Karpas-422 (cell line): ENCODE measurements at places on chromosomes 3 and 15.

DNA sequence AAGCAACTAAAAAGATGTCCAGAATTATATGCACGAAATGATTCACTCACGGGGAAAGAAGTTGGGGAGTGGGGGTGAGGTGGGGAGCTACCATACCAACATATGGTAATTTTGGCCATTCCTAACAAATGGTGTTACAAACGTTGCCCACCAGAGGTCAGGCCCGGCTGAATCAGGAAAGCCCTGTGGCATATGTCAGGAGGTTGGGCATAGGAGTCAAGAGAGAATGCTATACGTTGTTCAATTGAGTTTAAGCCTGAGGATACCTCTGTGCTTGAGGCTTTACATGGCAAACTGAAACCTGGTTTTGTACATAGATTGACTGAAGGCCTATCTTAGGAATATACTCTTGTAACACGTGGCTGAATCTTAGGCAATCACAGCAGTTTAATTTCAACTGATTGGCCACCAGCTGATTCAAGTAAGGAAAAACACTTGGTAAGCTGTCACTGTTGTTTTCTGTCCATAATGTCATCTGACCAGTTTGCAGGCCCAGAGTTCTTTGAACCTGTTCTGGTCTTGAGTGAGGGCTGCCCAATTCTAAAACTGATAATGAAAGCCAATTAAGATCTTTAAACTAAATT lies 23.4 kb upstream of the SLC2A2 start:
- peak; percentile 73 for DNase-seq
- no peak overlapping the region for H3K4me3 ChIP-seq
- H3K27ac ChIP-seq = no peak overlapping the region
- no peaks in the 10 kb centered on the region for H3K27me3 ChIP-seq
- no peaks in the 10 kb centered on the region for H3K36me3 ChIP-seq

DNA sequence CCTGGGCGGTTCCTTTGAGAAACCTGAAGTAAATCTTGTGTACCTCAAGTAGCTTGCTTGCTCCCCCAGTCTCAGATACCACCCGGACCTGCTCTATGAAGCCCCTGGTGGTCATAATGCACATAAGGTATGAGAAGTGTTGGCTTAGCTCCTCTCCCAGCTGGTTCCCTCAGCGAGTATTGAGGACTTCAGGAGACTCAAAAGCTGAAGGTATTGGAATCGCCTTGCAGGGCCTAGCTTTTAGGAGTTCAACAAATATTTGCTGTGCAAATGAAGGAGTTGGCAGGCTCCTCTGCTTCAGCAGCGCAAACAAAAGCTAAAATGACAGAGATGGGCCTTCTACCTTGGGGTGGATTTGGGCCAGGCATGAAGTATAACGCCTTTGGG lies 1.7 kb downstream of the CMTM8 start:
- H3K4me1 ChIP-seq = peaks cover 11% of the 10 kb centered on the region
- no peaks in the 10 kb centered on the region for H3K27me3 ChIP-seq
- DNase-seq = peak; percentile 82
- no peak overlapping the region for H3K27ac ChIP-seq
- no peaks in the 10 kb centered on the region for H3K36me3 ChIP-seq

- DNase-seq = no peak
- no peaks in the 10 kb centered on the region for H3K27me3 ChIP-seq
- no peaks in the 10 kb centered on the region for H3K36me3 ChIP-seq
- no peak overlapping the region for H3K4me3 ChIP-seq
- no peak overlapping the region for H3K27ac ChIP-seq
These were observed 984 bp downstream of the FGF7 start for GRCh38 chr15:49423901-49424550.

GRCh38 chr15:87573534-87573933 lies 683.0 kb downstream of the NTRK3 start:
- DNase-seq = no peak
- H3K4me3 ChIP-seq = no peak overlapping the region
- H3K36me3 ChIP-seq = no peaks in the 10 kb centered on the region
- H3K27me3 ChIP-seq = no peaks in the 10 kb centered on the region

DNA sequence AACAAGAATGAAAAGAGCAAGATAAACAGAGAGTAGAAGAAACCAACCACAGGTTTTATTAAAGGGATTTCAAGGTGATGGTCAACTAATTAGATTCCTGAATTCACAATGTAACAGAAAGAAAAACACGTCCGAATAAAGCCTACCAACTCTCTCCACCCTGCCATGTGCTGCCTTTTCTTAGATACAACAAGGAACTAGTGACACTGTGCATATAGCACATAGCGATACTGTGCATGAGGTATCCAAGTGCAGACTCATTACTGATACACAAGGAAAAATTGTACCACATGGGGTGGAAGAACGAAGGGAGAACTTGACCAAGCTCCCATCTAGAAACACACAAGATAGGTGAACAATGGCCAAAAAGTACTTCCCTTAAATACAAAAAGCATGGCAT lies 154.6 kb downstream of the MAGI1 start:
- no peaks in the 10 kb centered on the region for H3K36me3 ChIP-seq
- H3K4me1 ChIP-seq = no peaks in the 10 kb centered on the region
- no peaks in the 10 kb centered on the region for H3K27me3 ChIP-seq
- no peak overlapping the region for H3K27ac ChIP-seq
- H3K4me3 ChIP-seq = no peak overlapping the region

DNA sequence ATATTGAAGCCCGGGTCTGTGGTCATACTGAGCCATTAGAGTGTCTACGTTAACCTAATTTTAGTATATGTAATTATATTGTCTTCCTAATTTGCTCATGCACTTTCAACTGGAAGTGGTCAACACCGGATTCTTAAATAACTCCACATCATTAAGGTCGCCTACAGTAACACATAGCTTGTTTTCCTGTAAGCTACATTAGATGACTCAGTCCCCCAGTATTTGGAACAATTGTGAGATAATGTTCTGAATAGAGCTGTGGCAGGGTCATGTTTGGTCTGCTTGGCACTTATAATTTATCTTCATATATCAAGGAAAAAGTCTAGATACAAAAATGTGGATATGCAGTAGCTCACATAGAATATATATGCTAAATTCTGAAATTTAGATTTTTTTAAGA lies 486.2 kb downstream of the IGSF11 start:
- no peak overlapping the region for H3K4me3 ChIP-seq
- no peaks in the 10 kb centered on the region for H3K4me1 ChIP-seq
- no peaks in the 10 kb centered on the region for H3K27me3 ChIP-seq
- DNase-seq = no peak
- 0 out of 2 replicates have a peak, but pooled peaks cover 7% of the 10 kb centered on the region for H3K36me3 ChIP-seq
- no peak overlapping the region for H3K27ac ChIP-seq

DNA sequence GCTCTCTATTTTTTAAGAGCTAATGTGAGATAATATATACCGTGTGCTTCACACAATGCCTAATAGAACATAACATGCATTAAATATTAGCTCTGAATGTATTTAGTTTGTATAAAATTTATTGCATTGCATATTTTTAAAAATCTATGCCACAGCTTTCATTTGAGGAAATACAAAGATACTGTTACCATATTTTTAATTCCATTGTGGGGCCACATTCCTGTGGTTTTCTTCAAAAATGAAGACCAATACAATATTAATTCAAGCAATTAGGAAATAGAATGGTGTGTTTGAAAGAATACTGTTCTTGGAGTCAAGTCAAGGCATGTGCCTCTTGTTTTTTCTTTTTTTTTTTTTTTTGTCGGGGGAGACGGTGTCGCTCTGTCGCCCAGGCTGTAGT lies 95.4 kb upstream of the CADPS start:
- no peak for DNase-seq
- no peak overlapping the region for H3K4me3 ChIP-seq
- no peaks in the 10 kb centered on the region for H3K36me3 ChIP-seq
- no peaks in the 10 kb centered on the region for H3K27me3 ChIP-seq
- H3K4me1 ChIP-seq = no peaks in the 10 kb centered on the region

DNA sequence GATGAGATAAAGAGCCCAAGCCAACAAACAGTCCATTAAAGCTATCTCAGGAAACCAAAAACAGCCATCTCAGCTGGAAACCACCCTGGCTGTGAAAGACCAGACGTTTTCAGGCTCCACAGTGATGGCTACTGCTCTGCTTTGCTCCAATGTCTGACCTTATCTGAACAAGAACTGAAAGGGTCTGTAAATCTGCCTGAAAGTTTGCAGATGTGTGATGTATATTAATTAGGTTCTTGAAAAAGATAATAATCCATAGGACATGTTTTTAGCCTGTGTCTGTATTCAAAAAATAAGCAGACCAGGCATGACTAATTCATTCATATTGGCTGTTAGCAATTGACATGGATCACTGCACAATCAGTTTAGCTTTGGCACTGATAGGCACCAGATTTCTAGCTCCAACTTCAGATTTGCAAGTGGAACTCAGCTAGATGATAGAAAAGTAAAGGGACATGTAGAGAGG lies 611.4 kb upstream of the NAALADL2 start:
- H3K27me3 ChIP-seq = no peaks in the 10 kb centered on the region
- no peaks in the 10 kb centered on the region for H3K36me3 ChIP-seq
- H3K4me3 ChIP-seq = no peak overlapping the region
- DNase-seq = no peak

GRCh38 chr3:128100161-128100560 lies 23.5 kb downstream of the RUVBL1 start:
- H3K27ac ChIP-seq = no peak overlapping the region; the same call in 1 of the 2 replicates
- H3K4me1 ChIP-seq = peaks cover 48% of the 10 kb centered on the region
- no peak for DNase-seq
- peaks cover 78% of the 10 kb centered on the region for H3K36me3 ChIP-seq

DNA sequence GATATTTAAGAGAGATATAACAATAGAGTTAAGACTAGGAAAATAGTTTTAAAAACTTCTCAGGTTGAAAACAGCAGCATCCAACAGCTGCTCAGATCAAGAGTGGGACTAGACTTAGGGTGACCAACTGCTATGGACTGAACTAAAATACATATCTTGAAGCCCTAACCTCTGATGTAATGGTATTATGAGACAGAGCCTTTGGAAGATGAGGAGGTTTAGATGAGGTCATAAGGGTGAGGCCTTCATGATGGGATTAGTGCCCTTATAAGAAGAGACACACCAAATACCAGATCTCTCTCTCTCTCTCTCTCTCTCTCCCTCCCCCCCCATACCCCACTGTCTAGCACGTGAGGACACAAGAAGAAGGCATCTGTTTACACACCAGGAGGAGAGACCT lies 37.4 kb upstream of the GALNT15 start:
- no peaks in the 10 kb centered on the region for H3K36me3 ChIP-seq
- no peaks in the 10 kb centered on the region for H3K4me1 ChIP-seq
- DNase-seq = no peak
- H3K27ac ChIP-seq = no peak overlapping the region
- no peak overlapping the region for H3K4me3 ChIP-seq

GRCh38 chr3:50676031-50676705 lies 1.4 kb downstream of the DOCK3 start:
- no peaks in the 10 kb centered on the region for H3K4me1 ChIP-seq
- DNase-seq = no peak
- H3K27me3 ChIP-seq = no peaks in the 10 kb centered on the region
- H3K27ac ChIP-seq = no peak overlapping the region
- H3K36me3 ChIP-seq = no peaks in the 10 kb centered on the region

- H3K36me3 ChIP-seq = no peaks in the 10 kb centered on the region
- no peaks in the 10 kb centered on the region for H3K27me3 ChIP-seq
- DNase-seq = no peak
- no peaks in the 10 kb centered on the region for H3K4me1 ChIP-seq
- H3K4me3 ChIP-seq = no peak overlapping the region
These were observed 15.5 kb downstream of the RGMA start for GRCh38 chr15:93073465-93073952.

- no peaks in the 10 kb centered on the region for H3K4me1 ChIP-seq
- no peak overlapping the region for H3K4me3 ChIP-seq
- H3K27me3 ChIP-seq = no peaks in the 10 kb centered on the region
These were observed 37.4 kb upstream of the NMNAT3 start for GRCh38 chr3:139715166-139715565.

- H3K36me3 ChIP-seq = no peaks in the 10 kb centered on the region
- no peak overlapping the region for H3K27ac ChIP-seq
- H3K4me3 ChIP-seq = no peak overlapping the region
- H3K4me1 ChIP-seq = no peaks in the 10 kb centered on the region
These were observed 614.8 kb downstream of the DIPK2A start for GRCh38 chr3:144586382-144586781.
